Activated naive CD8-positive, alpha-beta T cell treated with anti-CD3 and anti-CD28 coated beads, Interleukin-2, amount 50 U/mL, for 16 hours (primary cell): ENCODE measurements at places on chromosomes 2 and 18.

DNA sequence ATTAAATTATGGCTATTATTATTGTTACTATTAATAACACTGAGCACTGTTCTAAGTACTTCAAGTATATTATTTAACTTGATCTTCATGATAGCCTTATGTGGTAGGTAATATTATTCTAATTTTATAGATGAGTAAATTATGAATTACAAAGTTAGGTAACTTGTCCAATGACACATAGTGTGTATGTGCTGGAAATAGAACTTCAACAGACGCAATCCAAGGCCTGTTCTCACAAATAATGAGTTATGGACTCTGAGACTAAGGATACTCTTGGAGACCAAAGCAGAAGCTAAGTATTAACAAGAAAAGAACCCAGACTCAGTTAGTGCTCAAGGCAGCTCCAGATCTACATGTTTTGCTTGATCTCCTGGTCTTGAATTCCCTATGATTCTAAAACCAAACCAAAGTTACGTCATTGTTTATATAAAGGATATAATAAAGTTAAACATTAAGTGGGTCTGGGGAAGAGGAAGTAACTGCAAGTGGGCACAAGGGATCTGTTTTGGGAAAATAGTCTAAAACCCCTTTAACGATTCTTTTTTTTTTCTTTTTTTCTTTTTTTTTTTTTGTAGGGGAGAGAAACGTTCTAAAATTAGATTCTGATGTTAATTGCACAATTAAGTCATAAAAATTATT lies 211.3 kb downstream of the ERBB4 start:
- no peak for DNase-seq

DNA sequence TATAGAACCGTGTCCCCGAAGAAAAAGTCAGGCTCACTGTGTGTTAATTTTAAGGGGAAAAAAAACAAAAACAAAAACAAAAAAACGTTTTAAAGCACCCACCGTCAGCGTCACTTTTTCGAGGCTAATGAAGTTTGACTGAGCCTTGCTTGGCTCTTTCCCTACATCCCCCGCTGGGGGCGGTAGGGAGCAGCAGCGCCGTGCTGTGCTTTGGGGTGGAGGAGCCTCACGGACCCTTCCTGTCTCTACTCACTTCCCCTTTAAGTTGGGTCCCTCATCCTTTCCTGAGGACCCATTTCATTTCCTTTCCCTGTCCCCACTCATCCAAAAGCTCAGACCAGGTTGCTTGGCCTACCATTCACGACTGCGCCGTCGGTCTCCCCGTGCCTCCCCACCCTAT lies 82.8 kb upstream of the RPL31 start:
- no peak for DNase-seq

- no peak for DNase-seq
Measured at GRCh38 chr2:77232909-77233425, 289.2 kb downstream of the LRRTM4 start.

- DNase-seq: no peak
Measured at GRCh38 chr2:27501042-27501441, 4.4 kb downstream of the GCKR start.

DNA sequence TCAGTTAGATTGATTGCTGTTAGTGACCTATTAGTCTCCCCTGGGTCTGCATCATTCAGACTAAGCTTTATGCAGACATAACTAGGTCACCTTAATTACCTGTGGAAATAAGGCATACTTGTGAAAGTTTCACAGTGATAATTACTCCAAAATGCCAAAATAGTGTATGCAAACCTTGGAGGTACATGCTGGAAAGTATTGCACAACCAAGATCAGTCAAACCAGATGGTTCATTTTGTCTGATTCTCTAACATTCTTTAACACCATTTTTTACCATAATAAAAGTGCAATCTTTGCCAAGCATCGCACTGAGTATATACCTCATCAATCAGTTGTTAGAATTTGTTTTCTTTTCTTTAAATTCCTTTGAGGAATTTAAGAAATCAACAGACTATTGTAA lies 186.3 kb upstream of the TMEFF2 start:
- no peak for DNase-seq

DNA sequence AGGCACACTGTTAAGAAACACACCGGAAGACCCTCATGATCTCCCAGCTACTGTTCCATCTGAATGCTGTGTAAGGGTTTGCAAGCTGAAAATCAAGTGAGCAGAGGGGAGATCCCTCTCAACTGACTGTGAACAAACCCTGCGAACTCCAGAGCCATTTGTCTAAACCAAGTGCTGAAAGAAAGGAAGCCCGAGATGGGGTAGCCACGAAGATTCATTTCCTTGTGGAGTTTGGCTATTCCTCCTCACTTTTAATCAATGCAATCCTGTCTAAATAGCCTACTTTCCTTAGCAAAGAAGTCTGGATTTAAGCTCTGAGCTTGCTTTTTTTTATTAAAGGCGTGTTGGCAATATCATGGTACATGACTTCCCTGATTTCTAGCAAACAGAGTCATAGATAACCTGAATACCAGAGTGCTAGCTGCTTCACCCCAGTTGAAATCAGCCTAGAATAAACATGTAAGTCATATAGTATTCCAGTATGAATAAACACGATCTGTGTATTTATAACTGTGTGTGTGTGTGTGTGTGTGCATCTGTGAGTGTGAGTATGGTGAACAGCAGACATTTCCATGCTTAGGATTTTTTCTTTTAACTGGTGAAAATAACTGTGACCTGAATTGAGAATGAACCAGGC lies 365.2 kb downstream of the ZNF521 start:
- DNase-seq: no peak
